ENCODE measurements at places on chromosomes 16 and 17. TPM values are rescaled to one million over a fixed set of nuclear protein-coding genes. Genes with fewer than 3 reads are reported as not detected.

GRCh38 chr17:82298538-82299421 is 18.6 kb downstream of the CD7 start:
- no peak for DNase-seq

DNA sequence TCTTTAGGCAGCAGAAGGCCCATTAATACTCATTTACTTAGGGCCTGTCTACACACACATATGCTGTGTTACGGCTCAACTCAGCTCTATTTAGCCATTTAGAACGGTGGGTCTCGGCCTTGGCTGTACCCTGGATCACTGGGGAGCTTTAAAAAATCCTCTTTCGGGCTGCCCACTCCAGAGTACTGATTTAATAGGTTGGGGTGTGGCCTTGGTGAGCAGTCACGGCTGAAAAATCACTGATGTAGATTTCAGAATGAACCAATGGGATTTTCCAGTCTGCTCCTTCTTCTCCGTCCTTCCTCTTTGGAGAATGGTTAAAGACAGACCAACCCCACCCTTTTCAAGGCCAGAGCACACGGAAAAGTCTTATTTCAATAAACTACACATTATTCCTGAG is 223.5 kb downstream of the CCDC182 start:
- DNase-seq = no peak

DNA sequence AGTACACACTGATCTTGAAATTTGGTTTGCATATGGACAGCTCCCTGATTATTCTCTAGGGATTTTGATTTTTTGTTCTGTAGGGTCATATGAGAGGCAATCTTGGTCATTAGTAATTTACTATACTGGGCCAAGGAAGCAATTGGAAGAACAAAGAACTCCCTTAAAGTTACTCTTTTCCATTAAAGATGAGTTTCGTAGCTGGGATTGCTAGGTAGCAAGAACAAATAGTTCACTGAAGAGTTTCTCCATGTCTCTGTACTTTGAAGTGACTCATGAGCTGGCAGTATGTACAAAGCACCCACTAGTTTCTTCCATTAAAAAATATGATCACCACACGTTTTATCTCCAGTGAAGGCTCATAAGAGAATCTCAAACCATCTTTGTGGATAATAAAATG is 6.2 kb upstream of the BCAS3 start:
- no peak for DNase-seq

DNA sequence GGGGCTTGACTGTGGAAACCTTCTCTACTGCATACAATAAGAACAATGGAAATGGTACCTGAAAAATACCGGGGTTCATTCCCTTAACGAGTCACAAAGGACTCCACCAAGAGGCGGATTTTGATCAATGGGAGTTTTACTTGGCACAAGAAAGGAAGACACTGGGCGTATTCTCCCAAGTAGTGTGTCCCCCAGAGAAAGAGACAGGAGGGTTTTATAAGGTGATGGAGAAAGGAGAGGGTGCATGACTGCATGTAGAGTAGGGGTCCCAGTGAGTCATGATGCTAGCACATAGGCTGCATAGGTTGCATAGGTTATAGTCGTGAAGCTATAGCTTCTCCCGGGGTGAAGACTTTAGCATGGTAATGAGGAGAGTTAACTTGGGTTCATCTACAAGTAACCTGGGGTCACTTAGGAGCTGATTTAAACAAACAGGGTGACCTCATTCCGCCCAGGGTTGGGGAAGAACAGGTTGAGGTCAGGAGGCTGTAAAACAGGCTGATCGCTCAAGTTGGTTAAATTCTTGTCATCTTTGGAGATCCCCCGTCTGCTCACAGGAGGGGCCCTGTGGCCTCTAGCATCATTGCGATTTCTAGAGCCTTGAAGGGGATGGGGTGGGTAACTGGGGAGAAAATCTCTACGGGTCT is 1.5 kb downstream of the MPV17L start:
- no peak for DNase-seq

DNA sequence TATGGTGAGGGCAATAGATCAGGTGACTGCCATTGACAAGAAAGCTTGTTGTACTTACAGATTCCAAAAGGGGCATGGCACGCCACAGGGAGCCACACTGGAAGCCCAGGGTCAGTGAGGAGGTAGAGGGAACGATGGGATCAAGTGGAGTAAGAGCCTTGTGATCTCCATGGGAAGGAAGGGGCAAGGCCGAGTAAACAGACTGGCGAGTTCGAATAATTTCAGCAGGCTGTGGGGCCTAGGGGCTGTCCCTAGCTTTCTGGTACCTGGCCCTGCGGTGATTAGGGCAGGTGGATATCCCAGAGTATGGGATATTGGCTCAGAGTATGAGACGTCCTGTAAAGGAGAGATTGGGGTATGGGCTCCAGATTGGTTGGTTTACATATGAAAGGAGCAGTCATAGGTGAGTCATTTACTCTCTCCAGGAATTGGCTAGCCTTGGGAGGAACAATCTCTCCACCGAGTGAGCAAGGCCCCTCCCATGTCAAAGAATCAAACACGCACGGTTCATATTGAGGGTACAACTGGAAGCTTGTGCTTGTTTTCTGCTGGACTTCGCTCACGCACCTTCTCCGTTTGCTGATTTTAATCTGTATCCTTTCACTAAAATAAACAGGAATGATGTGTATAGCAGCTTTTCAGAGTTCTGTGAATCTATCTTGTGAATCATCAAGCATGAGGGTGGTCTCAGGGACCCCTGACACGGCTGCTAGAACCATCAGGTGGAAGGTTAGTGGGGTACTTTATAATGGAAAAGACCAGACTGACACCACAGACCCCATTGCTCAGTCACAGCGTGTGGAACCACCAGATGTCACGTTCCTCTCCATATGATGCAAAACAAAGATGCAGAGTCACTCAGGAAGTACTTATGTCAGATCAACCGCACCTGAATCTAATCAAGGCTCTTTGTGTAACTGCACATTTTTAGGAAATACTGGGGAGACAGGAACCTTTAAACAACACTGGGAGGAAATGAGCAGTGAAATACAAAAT is 27.9 kb downstream of the GABARAPL2 start:
- no peak for DNase-seq

- DNase-seq = no peak
Measured at GRCh38 chr16:79856581-79856980, 256.0 kb upstream of the MAF start.

The SPATA32 gene
- total RNA-seq = 0.15 TPM

DNA sequence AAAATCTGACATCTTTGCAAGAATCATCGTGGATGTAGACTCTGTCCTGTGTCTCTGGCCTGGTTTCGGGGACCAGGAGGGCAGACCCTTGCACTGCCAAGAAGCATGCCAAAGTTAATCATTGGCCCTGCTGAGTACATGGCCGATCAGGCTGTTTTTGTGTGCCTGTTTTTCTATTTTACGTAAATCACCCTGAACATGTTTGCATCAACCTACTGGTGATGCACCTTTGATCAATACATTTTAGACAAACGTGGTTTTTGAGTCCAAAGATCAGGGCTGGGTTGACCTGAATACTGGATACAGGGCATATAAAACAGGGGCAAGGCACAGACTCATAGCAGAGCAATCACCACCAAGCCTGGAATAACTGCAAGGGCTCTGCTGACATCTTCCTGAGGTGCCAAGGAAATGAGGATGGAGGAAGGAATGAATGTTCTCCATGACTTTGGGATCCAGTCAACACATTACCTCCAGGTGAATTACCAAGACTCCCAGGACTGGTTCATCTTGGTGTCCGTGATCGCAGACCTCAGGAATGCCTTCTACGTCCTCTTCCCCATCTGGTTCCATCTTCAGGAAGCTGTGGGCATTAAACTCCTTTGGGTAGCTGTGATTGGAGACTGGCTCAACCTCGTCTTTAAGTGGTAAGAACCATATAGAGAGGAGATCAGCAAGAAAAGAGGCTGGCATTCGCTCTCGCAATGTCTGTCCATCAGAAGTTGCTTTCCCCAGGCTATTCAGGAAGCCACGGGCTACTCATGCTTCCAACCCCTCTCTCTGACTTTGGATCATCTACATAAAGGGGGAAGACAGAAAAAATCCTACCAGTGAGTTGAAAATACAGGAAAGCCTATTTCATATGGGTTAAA is at the start of gene G6PC1:
Gene G6PC1, plus strand, starts transcription at position 340 of the 872 bp plus-strand sequence. Its CDS starts 78 bp downstream, at position 418.
- no peak for DNase-seq

- DNase-seq = no peak
Measured at GRCh38 chr16:19513377-19514053, 8.4 kb downstream of the GDE1 start.

GRCh38 chr17:32596628-32597027 is 109.8 kb downstream of the CDK5R1 start:
- no peak for DNase-seq

The C17orf78 gene
- total RNA-seq = not detected

- DNase-seq = no peak
Measured at GRCh38 chr17:40879026-40879425, 6.0 kb downstream of the KRT20 start.

DNA sequence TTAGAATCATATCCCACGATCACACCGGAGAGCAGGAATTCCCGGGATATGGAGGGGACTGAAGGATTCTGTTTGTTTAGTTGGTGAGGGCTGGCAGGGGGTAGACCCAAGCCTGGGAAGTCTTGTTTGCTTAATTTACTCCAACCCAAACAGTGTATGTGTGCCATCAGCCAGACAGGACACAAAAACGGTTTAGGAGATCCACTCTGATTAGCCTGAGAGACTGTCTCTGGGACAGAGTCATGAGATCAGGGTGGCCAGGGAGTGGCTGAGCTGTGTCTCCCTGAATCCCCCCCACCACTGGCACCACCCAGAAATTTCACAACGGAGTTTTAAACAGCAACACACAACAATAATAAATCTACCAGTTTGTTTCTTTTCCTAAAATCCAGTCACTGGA is 127.0 kb downstream of the RBFOX3 start:
- DNase-seq = no peak

GRCh38 chr17:32388613-32389459 is 38.9 kb downstream of the ZNF207 start:
- no peak for DNase-seq
